Thoracic aorta (tissue), 2 donors: ENCODE measurements at places on chromosomes 6 and 20.

GRCh38 chr20:49790077-49790798 is 22.4 kb upstream of the SLC9A8 start:
- no peak for DNase-seq

DNA sequence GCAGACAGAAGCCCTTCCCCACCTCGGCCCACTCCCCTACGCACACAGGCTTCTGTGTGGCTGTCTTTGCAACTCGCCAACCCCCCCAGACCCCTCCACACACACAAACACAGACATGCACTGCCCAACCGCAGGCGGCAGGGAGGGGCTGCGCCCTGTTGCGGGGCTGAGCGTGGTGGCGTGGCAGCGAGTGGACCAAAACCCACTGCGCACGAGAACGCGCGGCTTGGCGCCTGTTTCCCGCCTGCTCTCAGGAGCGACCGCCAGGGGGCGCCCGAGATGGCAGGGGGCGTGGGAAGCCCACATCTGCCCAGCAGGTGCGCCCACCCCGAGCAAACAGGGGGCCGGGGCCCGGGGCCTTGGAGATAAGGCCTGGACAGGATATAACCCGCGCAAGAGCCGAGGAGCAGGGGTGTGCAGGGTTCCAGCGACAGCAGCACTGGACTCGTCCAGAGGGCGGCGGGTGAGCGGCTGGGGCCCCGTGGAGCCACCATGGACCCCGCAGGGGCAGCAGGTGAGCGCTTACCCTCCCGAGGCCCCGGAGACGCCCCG is at the start of gene RBPJL:
TSS of gene RBPJL (plus strand) at position 410 of the 552 bp plus-strand sequence. CDS start at position 493, 83 bp downstream.
- no peak for DNase-seq

GRCh38 chr6:142861711-142862110 is 83.3 kb downstream of the HIVEP2 start:
- DNase-seq = no peak

DNA sequence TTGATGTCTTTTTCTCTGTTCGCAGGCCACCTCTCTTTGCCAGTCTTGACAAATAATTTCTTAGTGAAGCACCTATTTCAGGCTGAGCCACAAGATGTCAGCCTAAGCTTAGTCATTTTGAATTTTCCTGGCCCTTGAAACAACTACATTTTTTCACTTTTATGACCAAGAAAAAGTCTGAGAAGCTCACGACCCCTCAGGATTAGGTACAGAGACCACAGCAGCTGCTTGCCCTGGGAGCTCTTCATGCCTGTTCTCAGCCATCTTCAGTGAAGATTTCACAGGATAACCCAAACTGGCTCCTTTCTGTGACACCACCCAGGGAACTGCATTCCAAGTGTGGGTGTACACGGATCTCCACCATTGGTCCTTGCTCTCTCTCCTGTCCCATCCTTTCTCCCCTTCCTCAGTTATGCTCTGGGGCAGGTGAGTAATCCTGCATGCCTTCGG is 38.4 kb upstream of the SPTLC3 start:
- no peak for DNase-seq

DNA sequence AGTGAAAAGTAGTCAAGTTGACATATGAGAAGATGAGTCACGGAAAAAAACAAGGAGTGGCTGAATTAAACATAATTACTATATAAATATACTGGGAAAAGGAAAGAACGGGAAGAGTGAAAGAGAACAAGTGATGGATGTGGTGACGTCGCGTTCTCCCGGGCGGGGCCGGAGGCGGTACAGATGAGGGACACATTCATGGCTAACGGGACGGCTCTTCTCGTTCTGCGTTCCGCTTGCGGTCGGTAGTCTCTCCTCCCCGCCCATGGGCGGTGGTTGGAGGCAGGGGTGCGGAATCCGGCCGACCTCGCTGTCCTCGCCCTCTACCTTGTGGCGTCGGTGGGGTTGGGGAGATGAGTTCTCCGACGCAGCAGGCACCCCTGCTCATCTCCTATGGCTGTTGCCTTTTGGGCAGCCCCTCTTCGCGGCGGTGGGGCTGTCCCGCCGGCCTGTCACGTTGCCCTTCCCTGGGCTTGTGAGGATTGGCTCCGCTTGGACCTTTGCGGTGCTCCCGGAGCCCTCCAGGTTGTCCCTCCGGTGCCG is 22.5 kb downstream of the HLA-G start:
- DNase-seq = no peak

DNA sequence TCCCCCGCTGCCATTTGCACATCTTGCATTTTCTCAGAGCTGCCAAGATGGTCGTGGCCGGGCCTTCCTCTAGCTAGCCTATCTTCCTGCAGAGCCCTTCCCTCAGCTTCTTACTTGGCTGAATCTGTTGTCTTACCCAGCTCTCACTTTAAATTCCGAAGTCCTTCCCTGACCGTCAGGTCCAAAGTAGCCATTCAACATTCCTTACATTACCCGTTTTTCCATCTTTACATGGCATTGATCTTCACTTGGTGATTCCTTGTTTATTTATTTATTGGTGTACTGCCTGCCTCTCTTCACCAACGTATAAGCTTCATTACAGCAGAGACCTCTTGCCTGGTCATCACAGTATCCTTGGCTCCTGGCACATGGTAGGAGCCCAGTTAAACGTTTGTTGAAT is 137.4 kb upstream of the ESR1 start:
- DNase-seq = no peak

DNA sequence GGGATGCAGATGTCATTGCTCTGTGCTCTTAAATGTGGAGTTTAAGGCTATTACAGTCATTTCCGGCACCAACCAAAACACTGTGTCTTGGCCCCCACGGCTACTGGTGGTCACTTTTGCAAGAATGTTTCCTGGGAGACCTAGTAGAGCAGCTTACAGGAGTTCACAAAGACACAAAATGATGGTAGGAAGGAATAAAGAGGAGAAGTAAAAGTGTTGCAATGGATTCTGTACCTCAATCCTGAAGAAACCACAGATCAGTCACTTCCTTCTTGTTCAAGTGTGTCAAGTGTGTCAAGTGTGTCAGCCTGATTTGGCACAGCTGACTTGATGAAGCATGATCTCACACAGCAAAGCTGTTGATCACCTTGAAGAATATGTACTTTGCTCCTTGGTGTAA is 344.0 kb downstream of the PLCB1 start:
- DNase-seq = no peak

DNA sequence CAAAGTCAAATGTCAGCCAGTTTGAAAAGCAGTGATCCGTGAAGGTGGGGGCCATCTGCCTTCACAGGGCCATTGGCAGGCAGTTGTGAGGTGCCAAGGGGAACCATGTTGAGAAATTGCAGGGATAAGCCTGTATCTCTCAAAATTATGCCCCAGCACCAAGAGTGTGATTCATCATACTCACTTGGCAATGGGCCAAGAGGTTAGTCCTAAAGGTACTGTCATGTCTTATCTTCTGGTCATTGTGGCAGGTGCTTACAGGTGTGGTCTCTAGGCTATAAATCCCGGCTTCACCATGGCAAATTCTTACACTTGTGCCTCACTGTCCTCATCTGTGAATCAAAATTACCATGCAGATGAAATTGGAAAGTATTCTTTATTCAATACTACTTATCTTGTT is 150.7 kb upstream of the LAMP5 start:
- DNase-seq = no peak

GRCh38 chr6:75467966-75468365 is 25.6 kb downstream of the FILIP1 start:
- DNase-seq = no peak

DNA sequence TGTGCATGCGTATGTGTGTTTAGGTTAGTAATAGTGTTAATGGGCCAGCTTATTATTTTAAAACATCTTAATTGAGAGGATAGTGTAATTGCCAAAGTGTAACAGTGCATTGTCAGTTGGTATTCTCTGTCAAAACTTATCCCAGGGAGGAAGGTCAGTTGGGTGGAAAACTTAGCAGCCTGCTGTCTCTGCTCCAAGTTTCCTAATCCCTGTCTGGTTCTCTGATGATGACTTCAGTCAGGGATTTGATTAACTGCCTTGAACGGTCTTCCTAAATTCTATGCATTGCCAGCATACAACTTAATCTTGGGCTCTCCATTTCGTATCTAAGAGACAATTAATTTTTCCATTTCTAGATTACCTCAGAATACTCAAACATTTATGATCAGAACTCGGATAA is 51.1 kb downstream of the L3MBTL3 start:
- no peak for DNase-seq

DNA sequence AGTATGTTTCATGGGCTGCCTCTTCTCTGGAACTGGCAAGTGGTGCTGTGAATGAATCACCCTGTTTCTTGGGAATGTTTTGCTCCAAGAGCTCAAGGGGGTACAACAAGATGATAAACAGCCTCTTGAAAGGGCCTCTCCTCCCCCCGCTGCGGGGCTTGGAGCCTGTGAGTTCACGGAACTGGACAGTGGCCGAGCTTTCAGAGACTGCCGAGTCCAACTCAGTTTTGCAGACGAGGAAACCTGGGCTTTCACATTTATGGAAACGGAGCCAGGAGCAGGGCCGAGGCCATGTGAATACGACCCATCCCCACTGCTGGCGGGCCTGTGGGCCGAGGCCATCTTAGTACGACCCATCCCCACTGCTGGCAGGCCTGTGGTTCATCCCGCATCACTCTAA is 18.2 kb upstream of the SRC start:
- peak; percentile 77 for DNase-seq

DNA sequence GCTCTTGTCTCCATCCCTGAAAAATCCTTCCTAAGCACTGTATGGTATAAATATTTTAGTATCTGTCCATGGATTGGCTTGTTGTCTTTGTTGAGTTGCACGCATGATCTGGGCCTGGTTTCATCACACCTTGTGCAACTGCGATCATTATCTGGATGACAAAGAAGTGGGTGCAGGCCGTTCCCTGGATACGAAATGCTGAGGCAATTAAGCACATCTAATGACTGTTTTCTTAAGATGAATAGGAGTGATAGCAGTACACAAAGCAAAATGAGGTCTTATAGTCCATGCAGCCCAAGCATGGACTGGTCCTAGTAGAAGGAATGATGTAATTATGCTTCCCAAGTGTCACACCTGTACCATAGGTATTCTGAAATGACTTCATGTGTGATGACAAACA is 47.8 kb downstream of the SLC35D3 start:
- DNase-seq = no peak

- DNase-seq = no peak
Measured at GRCh38 chr6:22082218-22082617, 214.6 kb downstream of the PRL start.

GRCh38 chr6:112640891-112641290 is 293.8 kb downstream of the RFPL4B start:
- DNase-seq = no peak

DNA sequence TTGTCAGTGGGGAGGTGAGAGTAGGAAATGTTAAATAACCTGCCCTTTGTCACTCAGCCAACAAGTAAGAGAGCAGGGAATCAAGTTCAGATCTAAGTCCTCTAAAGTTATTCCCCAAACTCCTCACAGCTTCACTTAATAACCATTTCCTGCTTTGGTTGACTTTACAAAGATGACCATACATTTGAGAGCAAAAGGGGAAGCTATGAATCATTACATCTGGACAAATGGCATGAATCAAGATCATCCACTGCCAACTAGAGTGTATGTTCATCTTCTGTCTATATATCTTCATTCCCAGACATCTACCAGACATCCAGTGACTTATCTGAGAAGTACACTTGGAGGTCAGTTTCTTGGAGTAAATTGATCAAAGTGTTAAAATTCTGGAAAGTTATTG is 15.1 kb upstream of the HIVEP2 start:
- no peak for DNase-seq

DNA sequence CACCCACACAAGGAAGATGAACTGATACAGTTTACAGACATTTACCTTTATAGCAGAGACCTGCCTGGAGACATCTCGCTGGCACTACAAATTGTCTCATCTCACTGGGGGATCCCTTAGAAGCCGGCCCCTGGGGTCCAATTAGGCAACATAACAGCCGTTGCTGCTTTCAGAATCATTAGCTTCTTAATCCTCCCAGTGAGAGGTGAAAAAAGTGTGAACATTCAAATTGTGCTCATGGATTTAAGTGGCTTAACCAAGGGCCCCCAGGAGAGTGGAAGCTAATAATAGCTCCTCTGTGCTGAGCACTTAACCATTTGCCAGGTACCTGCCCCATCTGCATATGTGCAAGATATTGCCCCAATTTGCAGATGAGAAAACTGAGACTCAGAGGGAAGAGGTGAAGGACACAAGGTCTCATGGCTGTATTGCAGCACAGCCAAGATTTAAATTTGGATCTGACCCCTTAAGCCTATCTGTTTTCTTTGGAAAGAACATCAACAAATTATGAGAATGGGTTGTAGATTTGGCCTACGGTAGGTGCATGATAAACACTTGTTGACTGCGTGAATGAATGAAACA is 101.0 kb downstream of the EYA2 start:
- no peak for DNase-seq

DNA sequence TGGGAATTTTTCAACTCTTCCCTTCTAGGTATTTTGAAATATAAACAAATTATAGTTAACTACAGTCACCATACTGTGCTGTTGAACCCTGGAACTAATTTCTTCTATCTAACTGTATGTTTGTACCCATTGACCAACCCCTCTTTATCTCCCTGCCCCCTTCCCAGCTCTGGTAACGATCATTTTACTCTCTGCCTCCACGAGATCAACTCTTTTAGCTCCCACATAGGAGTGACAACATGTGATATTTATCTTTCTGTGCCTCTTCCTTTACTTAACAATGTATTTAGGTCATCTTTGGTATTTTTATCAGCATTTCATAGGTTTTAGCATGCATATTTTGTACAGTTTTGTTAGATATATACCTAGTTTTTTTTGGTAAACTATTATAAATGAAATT is 45.9 kb downstream of the ASXL1 start:
- DNase-seq = no peak

GRCh38 chr20:57783956-57784837 is 74.4 kb upstream of the PMEPA1 start:
- no peak for DNase-seq

DNA sequence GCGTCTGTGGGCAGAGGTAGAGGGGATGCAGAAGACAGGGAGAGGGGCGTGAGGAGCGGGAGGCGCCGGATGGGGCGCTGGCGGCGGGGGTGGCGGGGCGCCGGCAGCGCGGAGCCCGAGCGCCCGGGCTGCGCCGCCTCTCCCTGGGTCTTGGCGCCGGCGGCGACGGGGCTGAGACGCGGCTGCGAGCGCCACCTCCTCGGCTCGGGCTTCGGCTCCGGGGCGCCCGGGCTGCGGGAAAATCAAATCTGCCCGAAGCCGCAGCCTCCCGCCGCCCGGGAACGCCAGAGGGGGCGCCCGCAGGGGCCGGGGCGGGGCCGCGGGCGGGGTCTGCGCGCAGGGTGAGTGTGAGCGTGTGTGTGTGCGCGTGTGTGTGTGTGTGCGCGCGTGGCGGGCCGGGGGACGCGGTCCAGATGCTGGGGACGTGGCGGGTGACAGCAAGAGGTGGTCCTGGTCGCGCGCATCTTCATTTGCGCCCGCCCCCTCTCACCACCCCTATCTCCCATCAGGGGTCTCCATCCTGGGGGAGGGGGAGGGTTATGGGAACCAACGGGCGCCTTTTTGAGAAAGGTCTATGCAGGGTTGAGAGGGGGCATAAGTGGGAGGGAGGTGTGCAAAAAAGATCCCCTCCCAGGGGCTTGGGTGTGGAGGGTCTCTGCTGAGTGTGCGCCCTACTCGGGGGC is 646 bp upstream of the CPNE5 start:
- no peak for DNase-seq

GRCh38 chr6:113936093-113936934 is 34.6 kb downstream of the HDAC2 start:
- DNase-seq = no peak

- no peak for DNase-seq
Measured at GRCh38 chr6:77037439-77037838, 425.9 kb downstream of the HTR1B start.

- no peak for DNase-seq
Measured at GRCh38 chr6:35471836-35472345, 3.7 kb downstream of the RPL10A start.
